ENCODE measurements at places on chromosomes 2 and 18.

DNA sequence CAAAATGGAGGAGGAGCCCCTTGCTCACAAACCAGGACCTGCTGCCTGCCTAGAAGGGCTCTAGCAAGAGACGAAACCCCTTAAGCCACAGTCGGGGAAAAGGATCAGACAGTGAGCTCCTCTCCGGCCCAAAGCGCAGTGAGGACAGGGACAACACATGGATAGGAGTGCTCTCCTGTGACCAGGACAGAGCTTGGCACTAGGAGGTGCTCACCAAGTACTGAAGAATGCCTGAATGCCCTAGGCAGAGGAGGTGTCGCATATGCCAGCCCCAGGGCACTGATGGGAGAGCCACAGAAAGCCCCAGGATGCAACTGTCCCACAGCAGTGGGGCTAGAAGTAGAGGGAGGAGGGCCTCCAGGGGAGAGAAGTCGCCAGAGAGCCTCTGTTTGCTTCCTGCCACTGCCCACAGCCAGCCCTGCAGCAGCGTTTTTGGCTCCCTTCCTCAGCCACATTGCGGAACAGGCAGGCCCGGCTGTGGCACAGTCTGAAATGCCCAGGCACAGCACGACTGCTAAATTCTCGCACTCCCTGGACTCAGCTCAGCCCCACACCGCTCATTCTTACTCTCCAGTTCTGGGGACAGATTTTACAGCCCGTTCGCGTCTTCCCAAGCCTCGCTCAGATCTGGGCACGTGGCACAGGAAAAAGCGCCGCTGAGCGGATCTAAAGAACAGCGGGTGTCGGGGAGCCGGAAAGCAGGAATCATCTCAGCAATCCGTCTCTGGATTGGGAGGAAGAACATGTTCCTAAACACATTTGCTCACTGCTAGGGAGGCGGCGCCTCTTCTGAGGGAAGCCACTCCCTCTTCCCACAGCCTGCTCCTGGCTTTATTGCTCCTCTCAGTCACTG is 98.7 kb upstream of the POU3F3 start:
- no peak for DNase-seq

DNA sequence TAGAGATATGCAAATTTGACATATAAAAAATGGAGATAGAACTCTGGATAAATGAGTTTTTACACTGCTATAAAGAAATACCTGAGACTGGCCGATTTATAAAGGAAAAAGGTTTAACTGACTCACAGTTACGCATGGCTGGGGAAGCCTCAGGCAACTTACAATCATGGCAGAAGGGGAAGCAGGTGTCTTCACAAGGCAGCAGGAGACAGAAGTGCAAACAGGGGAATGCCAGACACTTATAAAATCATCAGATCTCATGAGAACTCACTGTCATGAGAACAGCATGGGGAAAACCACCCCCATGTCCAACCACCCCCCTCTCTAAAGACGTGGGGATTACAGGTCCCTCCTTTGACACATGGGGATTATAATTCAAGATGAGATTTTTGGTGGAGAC is 1540.2 kb upstream of the SLC39A10 start:
- no peak for DNase-seq

- no peak for DNase-seq
These were observed 15.5 kb downstream of the CCT7 start for GRCh38 chr2:73249636-73250035.

DNA sequence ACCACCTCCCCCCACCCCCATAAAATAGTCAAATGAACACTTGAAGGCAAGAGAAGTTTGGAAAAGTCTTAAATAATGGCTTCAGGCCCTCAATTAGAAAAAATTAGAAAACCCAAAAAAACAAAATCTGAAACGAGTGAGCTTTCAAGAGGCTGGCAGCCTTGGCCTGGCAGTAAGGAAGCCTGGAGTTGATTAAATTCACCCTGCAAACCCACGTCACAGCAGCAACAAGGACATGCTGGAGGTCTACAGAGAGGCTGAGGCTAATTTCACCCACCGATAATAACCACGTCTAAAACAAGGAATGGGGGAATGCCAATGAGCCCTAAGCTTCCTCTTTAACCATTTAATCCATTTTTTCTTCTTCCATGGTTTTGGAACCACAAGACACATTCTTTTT is 122.7 kb upstream of the SMAD7 start:
- DNase-seq, result no peak

- no peak for DNase-seq
These were observed 793.4 kb downstream of the SATB2 start for GRCh38 chr2:198664321-198664720.

GRCh38 chr2:47457268-47457667 is 54.3 kb downstream of the MSH2 start:
- no peak for DNase-seq
